ENCODE measurements at places on chromosomes 11 and 22.

GRCh38 chr11:33896911-33897310 is 5.0 kb upstream of the LMO2 start:
- DNase-seq = no peak

- DNase-seq = peak; percentile 81
These were observed 27.7 kb upstream of the PPP2R1B start for GRCh38 chr11:111793863-111794262.

GRCh38 chr11:87035976-87036583 is 1.7 kb upstream of the TMEM135 start:
- no peak for DNase-seq

- no peak for DNase-seq
These were observed 205.4 kb upstream of the NTM start for GRCh38 chr11:131165036-131165435.

DNA sequence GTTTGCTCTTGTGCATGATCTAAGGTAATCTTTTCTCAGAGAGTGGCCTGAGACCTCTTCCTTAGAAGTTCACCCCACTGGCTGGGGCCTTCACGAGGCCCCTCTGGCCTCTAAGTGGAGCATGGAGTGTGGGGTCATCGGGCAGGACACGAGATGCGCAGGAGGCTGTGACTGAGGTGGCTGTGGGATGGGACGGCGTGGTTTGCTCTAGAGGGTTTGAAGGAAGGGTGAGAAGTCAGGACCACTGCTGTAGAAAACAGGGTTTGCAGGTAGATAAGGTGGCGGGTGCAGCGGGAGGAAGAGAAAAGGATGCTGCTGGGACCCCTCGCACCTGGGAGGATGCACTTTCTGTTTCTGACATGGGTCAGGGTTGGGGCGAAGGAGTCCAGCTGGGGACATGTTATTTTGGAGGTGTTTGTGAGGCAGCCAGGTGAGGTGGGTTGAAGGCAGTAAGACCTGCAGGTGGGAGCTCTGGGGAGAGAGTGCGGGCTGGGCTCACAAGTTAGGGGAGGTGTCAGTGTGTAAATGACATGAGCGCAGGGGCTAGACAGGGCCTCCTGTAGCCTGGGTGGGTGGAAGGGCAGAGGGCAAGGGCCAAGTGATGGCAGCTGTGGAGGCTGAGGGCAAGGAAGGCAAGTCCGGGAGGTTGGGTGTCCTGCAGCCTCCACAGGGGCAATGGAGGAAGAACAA is 62.5 kb downstream of the KCNQ1 start:
- DNase-seq = no peak

Measured in EL (cell line).